ENCODE measurements at places on chromosomes 1 and 21. TPM values are rescaled to one million over a fixed set of nuclear protein-coding genes. Genes with fewer than 3 reads are reported as not detected.

LEMD1 gene
- total RNA-seq: not detected

GRCh38 chr21:43811262-43812105 is 22.1 kb downstream of the RRP1 start:
- DNase-seq: no peak

GRCh38 chr1:39590546-39590945 is 14.0 kb upstream of the PABPC4 start:
- DNase-seq: no peak

DNA sequence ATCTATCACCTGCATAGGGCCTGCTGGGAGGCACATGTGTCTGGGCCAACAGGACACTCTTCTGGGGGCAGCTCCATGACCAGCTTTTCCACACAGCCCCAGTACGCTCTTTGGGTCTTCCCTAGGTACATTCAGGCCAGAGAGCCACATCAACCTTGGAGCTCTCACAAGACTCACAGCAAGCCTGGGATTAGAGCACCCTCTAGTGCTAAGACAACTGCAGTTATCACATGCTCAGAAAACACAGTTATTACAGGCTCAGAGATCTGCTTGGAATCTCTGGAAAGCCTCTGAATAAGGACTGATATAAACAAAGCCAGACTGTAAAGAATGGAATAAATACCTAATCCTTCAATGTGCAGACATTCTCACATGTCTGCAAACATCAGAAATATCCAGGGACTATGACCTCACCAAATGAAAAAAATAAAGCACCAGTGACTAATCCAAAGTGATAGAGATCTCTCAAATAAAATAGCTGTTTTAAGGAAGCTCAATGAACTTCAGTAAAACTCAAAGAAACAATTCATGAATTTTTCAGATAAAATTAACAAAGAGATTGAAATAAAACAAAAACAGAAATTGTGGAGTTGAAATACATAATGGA is 563.9 kb upstream of the NR5A2 start:
- no peak for DNase-seq

CD164L2 gene
- not detected for total RNA-seq

DNA sequence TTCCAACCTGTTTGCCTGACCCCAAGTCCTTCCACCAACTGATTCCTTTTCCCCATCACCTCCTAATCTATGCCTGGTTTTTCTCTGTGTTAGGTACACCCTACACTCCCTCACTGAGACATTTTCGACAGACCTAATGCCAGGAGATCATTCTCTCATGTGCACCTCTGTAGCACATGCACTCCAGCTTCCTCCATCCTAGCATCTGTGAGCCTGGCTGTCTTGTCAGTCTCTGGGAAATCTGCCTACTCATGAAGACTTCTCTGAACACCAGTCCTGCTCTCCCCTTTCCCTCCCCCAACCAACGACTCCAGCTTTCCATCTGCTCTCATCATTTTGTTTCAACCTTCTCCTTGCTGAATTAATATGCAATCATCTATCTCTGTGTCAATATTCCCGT is 987 bp downstream of the MED8 start:
- no peak for DNase-seq

DNA sequence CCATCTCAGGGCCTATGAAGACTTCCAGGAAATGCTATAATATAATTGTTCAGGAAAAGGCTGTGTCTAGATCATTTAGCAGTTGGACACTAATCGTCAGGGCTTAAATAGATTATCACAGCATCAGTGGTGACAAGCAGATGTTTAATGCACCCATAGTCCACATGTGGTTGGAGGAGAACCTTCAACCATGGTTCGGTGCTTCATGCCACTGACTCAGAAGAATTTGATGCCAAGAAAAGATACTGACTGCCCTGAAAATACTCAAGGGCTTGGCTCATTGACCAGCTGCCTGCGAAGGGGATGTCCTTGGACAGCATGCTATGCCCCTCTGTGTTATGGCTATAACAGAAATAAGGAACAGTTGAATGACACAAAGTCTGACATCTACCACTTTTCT is 175.7 kb downstream of the HHIPL2 start:
- DNase-seq: no peak

DNA sequence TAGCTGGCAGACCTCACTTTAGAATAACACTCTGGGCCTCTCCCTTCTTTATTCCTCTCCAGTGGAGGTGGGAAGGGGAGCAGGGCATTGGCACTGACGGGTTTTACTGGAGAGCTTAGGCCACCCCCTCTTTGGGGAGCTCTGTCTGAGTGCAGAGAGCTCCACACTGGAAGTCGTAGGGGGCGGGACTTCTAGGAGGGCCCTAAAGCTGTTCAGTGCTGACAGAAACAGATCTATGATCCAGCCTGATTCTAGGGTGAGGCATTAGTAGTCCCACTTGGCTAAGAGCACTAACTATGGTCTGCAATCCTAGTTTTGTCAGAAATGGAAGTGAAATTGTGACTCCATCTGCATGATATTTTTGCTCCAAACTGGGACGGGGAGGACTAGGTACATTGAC is 138.7 kb downstream of the MIS18A start:
- no peak for DNase-seq

Data from left cardiac atrium (tissue), 4 donors.